Articular chondrocyte of knee joint (primary cell): ENCODE measurements at places on chromosomes 1 and 21. TPM values are rescaled to one million over a fixed set of nuclear protein-coding genes. Genes with fewer than 3 reads are reported as not detected.

The RHOU gene
- 18.2 and 25.9 TPM in 2 replicates for total RNA-seq

The HSPA6 gene
- total RNA-seq: 1.3 and 2.5 TPM in 2 replicates

The ACTL8 gene
- 0.11 TPM in 1 of 2 replicates, not detected in the other for total RNA-seq

The AADACL3 gene
- total RNA-seq: not detected in 2 replicates

The CFHR3 gene
- total RNA-seq: 0.11 TPM in 1 of 2 replicates, not detected in the other

The CFAP107 gene
- not detected in 2 replicates for total RNA-seq

The SERTAD4 gene
- 0.11 TPM in 1 of 2 replicates, not detected in the other for total RNA-seq

The CD1E gene
- total RNA-seq: not detected in 2 replicates

The B3GALT5 gene
- total RNA-seq: 0.26 and 0.43 TPM in 2 replicates

The PRAMEF26 gene
- total RNA-seq: not detected in 2 replicates

The OR2L3 gene
- not detected in 2 replicates for total RNA-seq

The ERO1B gene
- total RNA-seq: 5.2 and 6.6 TPM in 2 replicates

The IFI44 gene
- total RNA-seq: 34.0 and 42.8 TPM in 2 replicates

The TMEM82 gene
- total RNA-seq: not detected in 2 replicates

The TSPEAR gene
- total RNA-seq: not detected in 2 replicates

The FAF1 gene
- total RNA-seq: 78.1 and 79.9 TPM in 2 replicates

The SPRR2A gene
- total RNA-seq: not detected in 2 replicates

The EDARADD gene
- 1.2 and 1.6 TPM in 2 replicates for total RNA-seq

The AIM2 gene
- not detected in 2 replicates for total RNA-seq

The HUNK gene
- total RNA-seq: 0.11 and 0.13 TPM in 2 replicates

The MYOC gene
- total RNA-seq: 2.8 and 4.7 TPM in 2 replicates

The C1orf52 gene
- total RNA-seq: 13.5 and 14.6 TPM in 2 replicates

The SOAT1 gene
- total RNA-seq: 52.9 and 61.0 TPM in 2 replicates

The AK5 gene
- 0.65 and 1.9 TPM in 2 replicates for total RNA-seq

The RGS18 gene
- total RNA-seq: not detected in 2 replicates

The RNU1-2 gene
- total RNA-seq: under 0.01 TPM in 2 replicates

The LRRC53 gene
- total RNA-seq: not detected in 2 replicates

The SLC2A1 gene
- total RNA-seq: 68.5 and 86.8 TPM in 2 replicates

The KCNE2 gene
- not detected in 2 replicates for total RNA-seq

The C1QB gene
- not detected in 2 replicates for total RNA-seq

The AVPR1B gene
- not detected in 2 replicates for total RNA-seq

The HTR1D gene
- 0.11 TPM in 1 of 2 replicates, not detected in the other for total RNA-seq

The PBX1 gene
- total RNA-seq: 46.8 and 49.5 TPM in 2 replicates

The BMP8B gene
- total RNA-seq: under 0.01 TPM in 1 of 2 replicates, not detected in the other

The CSF3R gene
- total RNA-seq: not detected in 2 replicates
